ENCODE measurements at places on chromosomes 1 and 21.
A peak's percentile ranks its signal among the peaks of the same experiment; 100 is the strongest.

DNA sequence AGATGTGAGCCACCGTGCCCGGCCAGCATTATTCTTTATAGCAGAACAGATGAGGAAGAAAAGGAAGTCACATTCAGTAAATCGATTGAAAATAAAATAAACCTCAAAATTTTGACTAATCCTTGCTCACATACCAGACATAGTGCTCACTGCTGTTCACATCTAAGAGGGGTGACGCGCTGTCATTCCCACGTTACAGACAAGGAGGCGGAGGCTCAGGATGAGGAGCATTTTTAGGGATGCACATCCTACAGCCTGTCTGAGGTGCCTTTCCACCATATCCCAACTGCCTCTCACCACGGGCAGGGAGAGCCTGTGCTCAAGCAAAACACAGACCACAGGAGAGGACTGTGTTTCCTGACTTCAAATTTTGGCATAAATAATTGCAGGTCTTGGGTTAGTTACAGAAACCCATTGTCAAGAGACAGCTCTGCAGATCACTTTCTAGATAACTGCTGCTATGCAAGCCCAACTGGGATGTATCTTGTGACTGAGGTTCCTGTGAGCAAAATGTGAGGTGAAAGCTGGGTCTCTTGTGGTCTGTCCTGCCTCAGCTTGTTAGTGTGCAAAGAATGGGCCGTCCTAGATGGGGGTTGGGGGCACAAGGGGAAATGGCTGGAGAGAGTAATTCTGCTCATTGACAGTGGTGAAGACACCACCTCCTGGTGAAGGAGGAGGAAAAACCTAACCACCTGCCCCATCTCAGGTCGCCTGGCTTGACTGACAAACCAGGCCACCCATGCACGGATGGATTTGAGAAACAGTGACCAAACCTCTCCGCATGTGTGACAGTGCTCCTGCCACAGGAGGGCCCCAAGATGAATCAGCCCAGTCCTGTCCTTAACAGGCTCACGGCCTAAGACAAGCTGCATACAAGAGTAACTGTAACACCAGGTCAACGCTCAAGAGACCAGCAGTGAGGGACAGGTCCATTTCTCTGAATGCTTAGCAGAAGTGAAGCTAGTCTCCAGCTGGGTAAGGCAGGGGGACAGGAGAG, 8.2 kb downstream of the TNN start:
- no peak for DNase-seq

DNA sequence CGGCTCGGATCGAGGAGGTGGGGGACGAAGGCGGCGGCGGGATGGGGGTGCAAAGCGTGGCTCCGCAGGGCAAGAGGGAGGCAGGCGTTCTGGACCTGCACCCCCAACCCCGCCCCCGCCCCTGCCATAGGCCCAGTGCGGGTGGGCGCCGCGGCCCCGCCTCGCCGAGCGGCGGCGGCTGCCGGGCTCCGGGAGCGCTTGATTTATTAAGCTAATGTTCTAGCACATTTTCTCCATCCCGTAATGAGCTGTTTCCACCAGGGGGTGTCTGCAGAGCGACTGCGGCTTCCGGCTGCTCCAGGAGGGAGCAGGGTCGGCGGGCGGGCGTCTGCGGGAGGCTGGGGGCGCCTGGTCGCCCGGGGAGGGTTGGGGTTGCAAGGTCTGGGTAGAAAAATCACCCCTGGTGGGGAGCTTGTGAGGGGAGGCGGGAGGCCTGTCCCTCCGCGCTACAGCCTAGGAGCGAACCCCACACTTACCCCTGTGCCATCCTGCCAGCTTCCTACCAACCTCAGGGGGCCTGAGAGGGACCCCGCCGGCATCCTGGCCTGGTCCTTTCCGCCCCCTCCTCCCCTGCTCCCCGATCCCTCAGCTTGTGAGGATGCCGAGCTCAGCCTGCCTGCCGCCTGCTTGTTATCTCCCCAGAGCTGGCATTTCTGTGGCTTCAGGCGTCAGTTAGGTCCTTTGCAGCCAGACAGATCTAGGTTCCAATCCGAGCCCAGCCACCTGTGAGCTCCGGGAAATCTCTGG, 48.5 kb upstream of the ACOT11 start:
- DNase-seq = peak; percentile 72

DNA sequence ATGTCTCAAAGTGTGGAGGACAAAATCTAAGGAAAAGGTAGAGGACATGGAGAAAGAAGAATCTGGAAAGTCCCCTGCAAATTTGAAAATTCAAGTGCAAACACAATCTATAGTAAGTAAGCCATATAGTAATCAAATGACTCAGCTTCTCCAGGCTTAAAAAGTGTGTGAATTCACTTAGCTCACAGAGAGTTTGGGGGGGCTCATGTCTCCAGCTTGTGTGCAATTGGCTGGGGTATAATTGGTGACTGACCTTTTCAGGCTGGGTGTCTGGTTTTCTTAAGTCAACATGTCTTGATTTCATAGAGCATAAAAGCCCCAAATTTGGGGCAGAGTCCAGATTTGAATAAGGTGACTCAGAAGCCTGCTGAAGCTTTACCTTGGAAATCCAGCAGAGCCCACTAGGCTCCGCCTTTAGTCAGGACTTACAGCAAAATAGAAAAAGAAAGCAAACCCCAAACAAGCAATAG, 8.6 kb downstream of the CLDN14 start:
- DNase-seq = no peak

GRCh38 chr21:26881504-26882228, 36.5 kb upstream of the ADAMTS1 start:
- DNase-seq = peak; percentile 25

DNA sequence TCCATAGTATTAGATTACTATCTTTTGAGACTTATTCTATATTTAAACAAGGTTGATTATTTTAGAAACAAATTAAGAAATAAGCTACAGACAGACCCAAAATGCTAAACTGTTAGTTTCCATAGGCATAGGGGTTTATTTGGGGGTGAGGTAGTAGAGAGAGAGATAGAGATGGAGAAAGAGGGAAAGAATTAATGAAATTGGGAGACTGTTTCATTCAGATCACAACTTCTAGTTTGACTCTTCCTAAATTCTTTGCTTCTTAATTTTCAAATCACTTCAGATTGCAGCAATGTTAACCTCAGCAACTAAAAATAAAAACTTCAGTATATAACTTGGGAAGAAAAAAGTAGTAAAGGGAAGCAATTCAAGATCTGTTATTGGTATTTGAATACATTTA, 3.4 kb downstream of the JUN start:
- no peak for DNase-seq

DNA sequence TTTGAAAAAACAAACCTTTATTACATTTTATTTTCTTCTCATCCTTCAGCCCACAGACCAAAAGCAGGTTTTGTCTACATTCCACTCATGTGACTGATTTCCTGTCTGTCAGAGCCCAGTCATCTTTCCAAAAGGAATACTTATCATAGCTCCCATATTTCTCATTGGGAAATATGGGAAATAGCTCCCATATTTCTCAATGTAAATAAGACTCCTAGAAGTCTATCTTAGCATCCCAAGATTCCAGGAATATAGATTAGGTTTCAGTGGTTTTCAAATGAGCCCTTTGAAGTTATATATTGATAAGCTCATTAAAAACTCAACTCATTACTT, 19.1 kb upstream of the NRDC start:
- DNase-seq = no peak

GRCh38 chr21:29664615-29665014, 275.2 kb downstream of the GRIK1 start:
- DNase-seq = no peak

DNA sequence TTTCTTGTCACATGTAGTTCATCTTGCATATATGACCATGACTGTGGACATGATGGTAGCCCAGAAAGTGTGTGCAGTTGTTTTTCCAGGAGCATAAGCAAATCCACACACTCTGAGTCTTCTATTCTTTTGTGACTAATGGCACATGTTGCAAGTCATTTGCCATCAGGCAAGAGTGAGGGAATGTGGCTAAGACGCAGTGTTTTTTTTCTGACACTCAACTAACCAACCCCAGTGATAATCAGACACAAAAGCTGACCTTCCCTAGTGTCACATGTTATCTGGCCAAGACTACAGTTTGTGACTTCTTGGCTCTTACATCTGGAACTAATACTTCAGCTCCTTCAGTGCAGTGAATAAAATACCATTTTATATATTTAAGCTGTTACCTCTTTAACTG, 108.8 kb downstream of the ITSN1 start:
- DNase-seq = no peak

GRCh38 chr1:227234998-227235405, 83.3 kb downstream of the CDC42BPA start:
- peak; percentile 61 for DNase-seq

GRCh38 chr1:201042779-201043461, 19.4 kb upstream of the KIF21B start:
- peak; percentile 79 for DNase-seq

- no peak for DNase-seq
Observed at GRCh38 chr1:36761113-36761512, 273.2 kb downstream of the GRIK3 start.

- no peak for DNase-seq
Observed at GRCh38 chr1:29953961-29954360, 717.6 kb downstream of the PTPRU start.

DNA sequence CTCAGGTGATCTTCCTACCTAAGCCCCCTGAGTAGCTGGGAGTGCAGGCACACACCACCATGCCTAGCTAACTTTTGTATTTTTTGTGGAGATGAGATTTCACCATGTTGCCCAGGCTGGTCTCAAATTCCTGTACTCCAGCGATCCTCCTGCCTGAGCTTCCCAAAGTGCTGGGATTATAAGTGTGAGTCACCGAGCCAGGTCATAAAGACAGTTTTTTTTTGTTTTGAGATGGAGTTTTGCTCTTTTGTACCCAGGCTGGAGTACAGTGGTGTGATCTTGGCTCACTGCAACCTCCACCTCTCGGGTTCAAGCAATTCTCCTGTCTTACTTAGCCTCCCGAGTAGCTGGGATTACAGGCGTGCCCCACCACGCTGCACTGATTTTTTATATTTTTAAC, 42.1 kb downstream of the KIF1B start:
- DNase-seq = no peak

DNA sequence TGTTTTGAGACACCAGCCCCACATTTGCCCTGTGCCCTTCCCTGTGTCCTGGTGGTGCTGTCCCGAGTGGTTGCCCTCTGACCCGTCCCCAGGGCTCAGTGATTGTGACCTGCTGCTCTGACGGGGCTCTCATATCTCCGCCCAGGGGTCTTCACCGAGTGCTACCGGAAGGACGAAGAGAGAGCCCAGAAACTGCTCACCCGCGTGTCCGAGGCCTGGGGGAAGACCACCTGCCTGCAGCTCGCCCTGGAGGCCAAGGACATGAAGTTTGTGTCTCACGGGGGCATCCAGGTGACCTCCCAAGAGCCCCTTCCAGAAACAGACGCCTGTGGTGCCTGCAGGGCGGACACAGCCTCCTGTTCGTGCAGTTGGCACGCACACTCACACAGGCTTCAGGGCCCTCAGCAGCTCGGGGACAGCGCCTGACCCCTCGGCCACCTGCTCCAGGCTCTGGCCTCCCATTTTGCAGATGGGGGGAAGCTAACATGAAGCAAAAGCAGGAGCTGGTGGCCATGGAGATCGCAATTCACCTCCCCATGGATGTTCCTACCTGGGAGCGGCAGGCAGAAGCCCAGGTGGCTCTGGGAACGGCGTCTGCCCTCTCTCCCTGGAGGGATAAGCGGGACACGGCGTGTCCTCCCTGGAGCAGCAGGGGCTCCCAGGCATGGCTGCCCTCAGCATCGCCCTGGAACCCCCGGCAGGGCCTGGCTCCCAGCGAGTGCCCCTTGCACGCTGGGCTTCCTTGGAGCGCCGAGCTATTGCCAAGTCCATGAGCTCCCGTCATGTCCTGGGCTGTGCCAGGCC, 45.9 kb downstream of the TRPM2 start:
- no peak for DNase-seq

- DNase-seq = no peak
Observed at GRCh38 chr1:12640237-12640957, 3.5 kb upstream of the AADACL4 start.

Measured in COR-L47 (cell line).